Activated CD4-positive, alpha-beta T cell treated with anti-CD3 and anti-CD28 coated beads for 1 hour (primary cell): ENCODE measurements at places on chromosomes 2 and 18.

DNA sequence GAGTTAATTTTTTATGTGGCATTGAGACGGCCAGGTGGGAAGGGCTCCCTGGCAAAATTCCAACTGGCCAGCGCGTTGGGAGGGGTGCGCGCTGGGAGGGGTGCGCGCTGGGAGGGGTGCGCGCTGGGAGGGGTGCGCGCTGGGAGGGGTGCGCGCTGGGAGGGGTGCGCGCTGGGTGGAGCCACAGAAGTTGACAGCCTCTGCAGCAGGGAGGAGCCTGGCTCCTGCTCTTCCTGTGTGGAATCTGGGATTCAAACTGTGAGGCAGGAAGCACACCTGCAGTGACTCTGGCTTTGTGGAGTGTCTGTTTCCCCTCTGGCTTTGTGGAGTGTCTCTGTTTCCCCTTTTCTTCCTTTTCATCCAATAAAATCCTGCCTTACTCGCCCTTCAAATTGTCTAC, 147.9 kb upstream of the CBLN2 start:
- DNase-seq = no peak

GRCh38 chr2:20196657-20197161, 28.2 kb downstream of the SDC1 start:
- no peak for DNase-seq

GRCh38 chr2:172088245-172089004, 3.1 kb downstream of the DLX1 start:
- DNase-seq = no peak

GRCh38 chr2:134800341-134800740, 38.1 kb upstream of the ACMSD start:
- no peak for DNase-seq

GRCh38 chr2:501667-502066, 175.5 kb downstream of the TMEM18 start:
- DNase-seq = no peak

GRCh38 chr2:37330681-37331080, 6.0 kb upstream of the PRKD3 start:
- DNase-seq = no peak
